GM12891 (cell line): ENCODE measurements at places on chromosomes 3 and 15.

DNA sequence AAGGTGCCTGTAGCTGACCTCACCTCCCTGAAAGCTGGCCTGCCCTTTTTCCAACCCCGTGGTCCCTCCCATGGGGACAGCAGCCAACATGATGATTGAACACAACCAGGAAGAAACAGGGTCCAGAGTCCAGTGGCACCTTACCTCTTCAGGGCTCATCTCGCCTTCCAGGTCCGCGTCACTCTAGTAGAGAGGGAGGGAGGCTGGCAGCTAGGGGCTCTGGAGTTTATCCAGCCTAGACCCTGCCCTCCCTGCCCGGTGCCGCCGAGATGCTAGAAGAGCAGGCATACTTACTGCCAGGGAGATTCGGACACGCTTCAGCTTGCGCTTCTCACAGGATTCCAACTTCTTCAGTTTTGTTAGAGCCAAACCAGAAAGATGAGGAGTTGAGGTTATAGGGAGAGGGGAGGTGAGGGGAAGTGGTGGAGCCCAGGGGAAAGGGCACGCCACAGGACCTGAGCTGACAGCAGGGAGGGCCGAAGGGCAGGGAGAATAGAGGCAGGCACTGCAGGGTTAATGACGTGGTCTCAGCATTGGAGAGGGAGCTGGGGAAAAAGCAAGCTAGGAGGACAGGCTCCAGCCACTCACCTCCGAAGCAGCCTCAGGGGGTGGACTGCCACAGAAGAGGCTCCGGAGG lies 9.1 kb downstream of the CLCN2 start:
- no peak for DNase-seq

DNA sequence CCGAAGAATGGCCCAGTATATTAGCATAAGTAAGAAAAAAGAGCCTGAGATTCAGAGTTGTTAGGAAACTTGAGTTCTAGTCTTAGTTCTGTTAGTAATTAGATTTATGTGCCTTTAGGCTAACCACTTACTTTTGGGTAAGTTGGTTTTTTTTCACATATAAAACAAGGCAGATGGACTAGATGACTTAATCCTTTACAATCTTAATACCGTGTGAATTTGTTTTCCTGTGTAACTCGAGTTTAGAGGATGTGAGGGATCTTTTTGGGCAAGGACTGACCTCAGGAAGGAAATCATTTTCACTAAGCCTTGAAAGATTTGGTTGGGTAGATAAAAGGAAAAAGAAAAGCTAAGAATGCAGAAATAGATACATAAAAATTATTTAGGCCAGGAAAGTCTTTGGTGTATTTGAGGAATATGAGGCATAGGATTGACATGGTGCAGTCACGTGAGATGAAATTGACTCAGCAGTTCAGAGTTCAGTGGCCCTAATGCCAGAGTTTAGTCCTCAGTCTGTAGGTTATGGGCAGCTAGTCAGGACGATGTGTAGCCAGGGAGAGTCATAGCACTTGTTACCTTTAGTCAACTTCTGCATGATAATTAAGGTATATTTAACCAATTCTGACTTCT lies 34.6 kb downstream of the PAK2 start:
- DNase-seq = no peak

DNA sequence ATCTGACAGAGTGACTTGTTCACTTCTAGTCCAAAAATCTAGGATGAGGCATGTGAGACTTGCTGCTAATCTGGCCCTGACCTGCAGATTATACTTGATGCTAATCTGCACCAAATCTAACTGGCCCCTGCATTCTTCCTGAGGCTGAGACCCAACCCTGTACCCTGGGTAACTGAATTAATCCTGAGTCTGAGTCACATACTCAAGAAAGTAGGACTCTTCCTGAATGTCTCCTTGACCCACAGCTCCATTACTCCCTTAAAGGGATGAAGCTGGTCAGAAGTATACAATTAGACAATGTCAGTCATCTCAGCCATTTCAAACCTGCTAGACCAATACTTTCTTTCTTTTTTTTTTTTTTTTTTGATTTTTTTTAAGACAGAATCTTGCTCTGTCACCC lies 25.5 kb downstream of the PTPN9 start:
- no peak for DNase-seq

DNA sequence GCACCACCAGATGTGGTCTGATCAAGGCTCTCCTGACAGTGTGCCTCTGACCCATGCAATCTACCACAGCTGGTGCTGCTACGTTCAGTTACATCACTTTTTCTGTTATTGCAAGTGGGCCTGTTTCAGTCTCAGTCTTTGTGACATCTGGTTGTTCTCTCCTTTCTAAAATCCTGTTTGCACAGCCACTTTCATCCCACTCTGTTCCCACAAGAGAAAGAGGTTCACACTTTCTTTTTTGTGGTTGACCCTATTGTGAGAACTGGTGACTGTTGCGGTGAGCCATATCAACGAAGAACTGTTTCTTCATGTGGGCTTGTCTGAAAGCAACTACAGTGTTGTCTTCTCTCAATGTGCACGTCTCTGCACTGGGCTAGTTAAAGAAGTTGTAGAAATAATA lies 342.8 kb upstream of the ARPP21 start:
- no peak for DNase-seq

DNA sequence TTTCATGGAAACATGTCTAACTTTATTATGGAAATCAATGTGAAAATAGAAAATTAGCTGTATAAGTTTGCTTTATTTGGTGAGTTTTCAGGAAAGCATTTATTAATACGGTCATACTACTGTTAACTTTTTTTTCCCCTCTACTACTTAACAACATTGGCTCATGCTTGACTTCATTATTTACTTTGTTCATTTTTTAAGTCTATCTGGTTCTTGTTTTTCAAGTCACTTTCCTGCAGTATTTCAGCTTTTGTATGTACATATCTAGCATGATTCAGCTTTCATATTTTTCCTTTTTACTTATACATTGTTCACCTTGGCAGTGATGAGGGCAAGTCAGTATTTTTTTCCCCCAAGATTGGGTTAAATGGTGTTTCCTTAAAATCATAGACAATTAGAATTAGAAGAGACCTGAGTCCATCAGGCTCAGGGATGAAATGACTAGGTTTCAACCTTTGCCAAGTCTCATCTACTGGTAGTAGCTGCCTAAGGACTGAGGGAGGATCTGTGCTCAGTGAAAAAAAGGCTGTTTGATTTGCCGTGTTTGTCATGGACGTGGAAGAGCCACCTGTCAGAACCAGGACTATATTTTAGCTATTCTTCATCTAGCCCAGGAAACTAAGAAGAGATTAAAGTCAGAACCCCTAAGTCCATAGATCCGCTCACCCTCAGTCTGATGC lies 15.4 kb downstream of the TMOD3 start:
- DNase-seq = no peak

DNA sequence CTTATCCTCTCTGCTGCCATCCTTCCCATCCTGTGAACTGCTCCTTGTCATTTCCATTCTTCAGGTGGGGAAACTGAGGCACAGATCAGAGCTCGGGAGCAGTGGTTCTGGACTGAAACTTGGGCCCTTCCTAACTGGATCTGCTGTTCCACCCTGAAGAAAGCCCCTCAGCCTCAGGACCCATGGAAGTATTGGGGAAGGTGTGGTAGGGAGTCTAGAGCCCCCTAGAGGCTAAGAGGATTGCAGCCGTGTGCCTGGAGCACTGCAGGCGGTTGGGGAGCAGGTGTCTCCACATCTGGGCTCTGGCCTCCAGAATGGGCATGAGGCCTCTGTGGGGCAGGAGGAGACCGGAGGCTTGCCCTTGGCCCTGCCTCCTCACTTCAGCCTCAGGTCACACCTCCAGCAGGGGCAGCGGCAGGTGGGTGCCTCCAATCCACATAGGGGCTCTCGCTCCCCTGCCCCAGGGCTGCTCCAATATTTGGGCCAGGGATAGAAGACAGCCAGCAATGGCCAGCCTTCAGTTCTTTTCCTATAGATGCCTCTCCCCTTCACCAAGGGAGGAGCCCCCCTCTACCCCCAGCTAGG lies 28.1 kb downstream of the DNAJB8 start:
- DNase-seq = no peak
